ENCODE measurements at places on chromosomes 16 and 17.

DNA sequence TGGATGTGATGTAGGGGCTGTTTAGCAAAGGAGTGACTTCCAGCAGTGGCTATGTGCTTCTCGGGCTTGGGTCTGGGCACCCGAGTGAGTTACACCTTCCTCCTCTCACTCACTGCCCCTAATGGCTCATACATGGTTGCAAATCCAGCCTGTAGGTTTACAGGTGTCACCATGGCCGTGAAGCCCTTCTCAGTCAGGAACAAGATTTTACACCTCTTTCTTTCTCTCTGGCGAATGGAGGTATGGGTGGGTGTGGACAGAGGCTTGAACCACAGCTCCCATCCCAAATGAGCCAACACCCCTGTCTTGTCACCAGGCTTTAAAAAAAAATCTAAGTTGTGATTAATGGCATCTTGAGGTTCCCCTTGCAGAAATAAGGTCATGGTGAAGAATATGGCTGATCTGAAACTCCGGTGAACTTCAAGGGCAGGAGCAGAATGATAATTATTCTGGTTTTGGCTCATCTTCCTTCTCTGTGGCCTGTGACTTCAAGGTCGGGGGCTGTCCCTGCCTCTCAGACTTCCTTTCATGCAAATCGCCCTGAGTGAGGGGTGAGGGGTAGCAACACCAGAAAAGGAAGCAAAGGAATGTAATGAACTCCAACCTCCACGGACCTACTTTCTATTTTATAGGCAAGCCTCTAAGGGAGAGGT is 331.2 kb downstream of the MAF start:
- no peak for DNase-seq

- DNase-seq = no peak
These were observed 36.0 kb upstream of the MLKL start for GRCh38 chr16:74736531-74737157.

- DNase-seq = no peak
These were observed 2.0 kb downstream of the PRAC2 start for GRCh38 chr17:48725004-48725287.

DNA sequence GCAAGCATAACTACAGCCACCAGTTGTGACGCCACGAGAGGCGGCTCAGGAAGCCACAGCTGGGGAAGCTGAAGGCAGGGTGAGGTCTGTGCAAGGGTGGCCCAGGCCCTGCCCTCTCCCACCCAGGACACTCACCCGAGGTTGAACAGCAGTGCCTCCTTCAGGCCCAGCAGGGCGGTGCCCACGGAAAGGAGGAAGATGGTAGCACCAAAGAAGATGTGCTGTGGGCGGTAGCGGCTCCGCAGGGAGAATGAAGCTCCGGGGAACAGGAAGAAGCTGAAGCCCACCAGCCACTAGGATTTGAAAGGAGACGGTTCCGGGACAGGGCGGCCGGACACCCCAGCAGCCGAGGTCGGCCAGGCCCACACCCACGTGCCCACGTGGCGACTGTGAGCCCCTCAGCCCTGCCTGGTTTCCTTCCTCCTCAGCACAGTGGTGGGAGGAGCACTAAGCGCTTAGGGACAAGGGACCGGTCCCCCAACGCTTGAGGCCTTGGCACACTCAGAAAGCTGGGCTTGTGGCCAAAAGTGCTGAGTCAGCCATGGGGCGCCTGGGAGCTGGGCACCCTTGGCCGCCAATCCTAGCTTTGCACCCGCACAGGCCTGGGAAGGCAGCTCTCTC is 11.0 kb downstream of the CYB561 start:
- peak; percentile 62 for DNase-seq

DNA sequence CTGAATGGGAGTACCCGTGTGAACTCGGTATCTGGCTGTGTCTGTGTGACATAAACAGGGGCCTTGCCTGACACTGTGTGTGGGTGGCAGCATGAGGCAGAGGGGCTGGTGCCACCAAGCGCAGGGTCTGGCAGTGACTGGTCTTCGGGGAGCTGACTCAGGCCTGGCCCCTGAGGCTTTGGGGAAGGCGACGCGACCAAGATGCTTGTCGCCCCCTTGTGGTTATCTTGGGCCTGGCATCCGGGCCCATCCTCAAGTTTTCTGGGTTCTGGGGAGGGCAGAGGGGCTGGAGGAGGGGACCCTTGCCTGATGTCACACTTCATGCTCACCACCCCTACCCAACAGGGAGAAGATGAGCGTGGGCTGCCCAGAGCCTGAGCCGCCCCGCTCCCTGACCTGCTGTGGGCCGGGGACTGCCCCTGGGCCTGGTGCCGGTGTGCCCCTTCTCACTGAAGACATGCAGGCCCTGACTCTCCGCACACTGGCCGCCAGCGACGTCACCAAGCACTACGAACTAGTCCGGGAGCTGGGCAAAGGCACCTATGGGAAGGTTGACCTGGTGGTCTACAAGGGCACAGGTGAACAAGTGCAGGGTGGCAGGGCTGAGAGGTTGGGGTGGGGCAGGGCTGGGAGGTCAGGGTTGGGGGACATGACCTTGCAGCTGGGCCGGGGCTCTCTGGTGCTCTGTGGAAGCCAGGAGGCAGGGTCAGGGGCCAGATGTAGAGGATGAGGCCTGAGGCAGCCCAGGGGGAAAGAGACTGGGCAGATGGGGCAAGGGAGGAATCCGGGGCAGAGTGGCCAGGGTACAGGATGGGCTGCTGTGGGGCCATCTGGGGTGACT is 24.9 kb downstream of the SBK1 start:
- DNase-seq = peak; percentile 65

DNA sequence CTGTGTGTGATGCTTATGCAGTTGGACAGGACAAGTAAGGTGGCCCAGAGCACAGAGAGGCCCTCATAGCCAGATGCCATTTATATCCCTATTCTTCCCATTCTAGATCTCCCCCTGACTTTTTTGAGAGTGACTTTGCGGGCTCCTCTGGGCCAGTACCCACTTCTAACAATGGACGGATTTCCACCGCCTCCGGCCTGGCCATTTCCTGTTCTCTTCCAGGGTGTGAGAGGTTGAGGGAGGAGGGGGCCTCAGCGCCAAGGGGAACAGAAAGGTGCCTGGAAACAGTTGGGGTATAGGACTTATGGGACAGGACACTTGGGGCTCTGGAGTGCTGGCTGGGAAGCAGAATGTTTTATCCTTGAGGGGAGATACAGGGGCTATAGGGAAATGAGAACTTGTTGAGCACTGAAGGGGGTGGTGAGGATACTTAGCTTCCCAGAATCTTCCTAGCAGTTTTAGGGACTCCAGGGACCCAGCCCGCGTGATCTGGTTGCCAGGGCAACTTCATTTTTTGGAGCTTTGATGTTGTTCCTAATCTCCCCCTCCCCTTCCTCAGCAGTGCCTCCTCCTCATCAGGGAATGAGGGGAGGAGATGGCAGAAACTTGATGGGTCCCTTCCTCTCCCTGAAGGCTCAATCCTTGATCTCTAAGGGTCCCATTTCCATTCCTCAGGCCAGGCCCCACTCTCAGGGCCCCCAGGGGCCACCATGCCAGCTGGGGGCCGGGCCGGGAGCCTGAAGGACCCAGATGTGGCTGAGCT is 3.6 kb downstream of the TAOK2 start:
- DNase-seq = no peak

- peak; percentile 67 for DNase-seq
These were observed at the start of gene SBK1 for GRCh38 chr16:28291651-28292626. TSS of gene SBK1 (plus strand) at chr16:28292525. CDS start at chr16:28317392, 24,867 bp downstream.

- DNase-seq = peak; percentile 6
These were observed 33.2 kb downstream of the MAP2K6 start for GRCh38 chr17:69447726-69448125.

DNA sequence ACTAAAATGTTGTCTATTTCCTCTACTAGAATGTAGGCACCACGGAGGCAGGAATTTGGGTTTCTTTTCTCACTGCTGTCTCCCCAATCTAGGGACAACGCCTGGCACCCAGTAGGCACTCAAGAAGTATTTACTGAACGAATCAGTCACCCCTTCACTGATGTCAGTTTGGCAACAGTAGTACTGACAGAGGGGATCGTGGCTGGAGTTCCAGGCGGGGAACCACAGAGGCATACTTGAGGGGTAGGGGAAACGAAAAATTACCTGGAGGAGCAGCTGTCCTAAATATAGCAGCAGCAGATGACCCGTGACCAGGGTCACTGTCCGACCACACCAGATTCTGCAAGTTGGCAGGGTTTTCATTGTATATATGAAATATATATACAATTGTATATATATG is 33.3 kb downstream of the TRIM25 start:
- DNase-seq = no peak

DNA sequence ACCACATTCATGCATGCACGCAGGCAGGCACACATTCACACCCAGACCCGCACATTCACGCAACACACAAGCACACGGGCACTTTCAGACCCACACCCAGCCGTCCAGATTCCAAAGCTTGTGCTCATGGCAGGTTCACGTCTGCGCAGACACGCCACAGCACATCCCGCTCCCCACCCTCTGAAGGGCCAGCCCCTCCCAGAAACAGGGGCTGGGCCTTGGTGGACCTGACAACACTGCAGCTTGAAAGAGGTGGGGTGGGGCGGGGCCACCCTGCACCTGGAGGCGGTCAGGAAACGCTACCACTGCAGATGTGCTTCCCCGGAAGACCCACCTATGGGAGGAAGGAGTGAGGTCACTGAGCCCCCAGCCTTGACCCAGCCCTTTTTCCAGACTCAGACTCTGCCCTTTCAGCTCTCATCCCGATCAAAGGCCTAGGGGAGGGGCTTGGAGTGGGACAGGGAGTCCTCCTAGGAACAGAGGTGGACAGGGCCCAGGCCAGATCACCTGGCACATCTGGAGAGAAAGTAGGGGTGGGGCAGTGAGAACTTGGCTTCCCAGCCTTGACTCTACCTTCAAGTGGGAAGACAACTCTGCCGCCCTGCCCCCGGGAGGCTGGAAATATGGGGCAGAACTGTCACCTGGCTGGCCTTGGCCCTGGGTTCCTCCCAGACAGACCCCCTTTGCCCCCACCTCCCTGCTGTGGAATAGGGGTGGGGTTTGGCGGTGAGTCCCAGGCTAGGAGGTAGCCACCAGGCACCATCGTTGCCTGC is 11.0 kb downstream of the P3H4 start:
- DNase-seq = no peak

Data from AG08395 (cell line).